ENCODE measurements at places on chromosomes 11 and 22. TPM values are rescaled to one million over a fixed set of nuclear protein-coding genes. Genes with fewer than 3 reads are reported as not detected.

GRCh38 chr11:67382276-67383136, 9.1 kb upstream of the CLCF1 start:
- DNase-seq, result no peak

TBX10 gene
- total RNA-seq, result not detected

GRCh38 chr11:116275635-116276034, 497.2 kb downstream of the BUD13 start:
- DNase-seq, result no peak

PNPLA3 gene
- total RNA-seq, result 2.8 TPM

GRCh38 chr22:50720301-50721256, 17.4 kb upstream of the ACR start:
- DNase-seq, result no peak

DNA sequence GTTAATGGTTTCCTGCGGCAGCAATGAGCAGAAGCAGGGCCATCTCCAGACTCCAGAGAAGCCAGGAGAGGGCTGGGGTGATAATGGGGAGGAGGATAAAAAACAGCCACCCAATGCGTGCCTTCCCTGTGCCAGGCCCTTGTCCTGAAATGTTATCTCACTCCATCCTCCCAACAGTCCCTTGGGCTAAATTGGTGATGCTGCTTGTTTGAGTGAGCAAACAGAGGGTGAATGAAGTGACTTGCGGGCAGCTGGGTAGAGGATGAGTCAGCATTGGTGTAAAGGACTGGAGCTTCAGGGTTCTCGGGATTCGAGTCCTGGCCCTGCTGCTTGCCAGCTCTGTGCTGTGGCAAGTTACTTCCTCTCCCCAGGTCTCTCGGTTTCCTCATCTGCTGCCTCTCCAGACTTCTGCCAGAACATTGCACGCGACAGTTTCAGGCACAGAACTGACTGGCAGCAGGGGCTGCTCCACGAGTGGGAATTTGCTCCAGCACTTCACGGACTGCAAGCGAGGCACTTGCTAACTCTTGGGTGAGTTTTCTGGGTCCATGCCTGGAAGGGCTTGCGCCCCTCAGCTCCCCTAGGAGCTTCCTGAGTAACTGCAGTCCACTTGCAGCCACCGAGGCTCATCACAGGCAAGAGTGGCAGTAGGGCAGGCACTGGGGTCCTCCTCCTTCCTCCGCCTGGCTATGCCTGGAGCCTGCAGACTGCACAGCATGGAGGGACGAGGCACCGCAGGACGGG, at the start of gene P2RY6:
Gene P2RY6 (plus strand): TSS at position 403 of the 744 bp plus-strand sequence. CDS start 24,181 bp downstream, outside the sequence.
- no peak for DNase-seq

DNA sequence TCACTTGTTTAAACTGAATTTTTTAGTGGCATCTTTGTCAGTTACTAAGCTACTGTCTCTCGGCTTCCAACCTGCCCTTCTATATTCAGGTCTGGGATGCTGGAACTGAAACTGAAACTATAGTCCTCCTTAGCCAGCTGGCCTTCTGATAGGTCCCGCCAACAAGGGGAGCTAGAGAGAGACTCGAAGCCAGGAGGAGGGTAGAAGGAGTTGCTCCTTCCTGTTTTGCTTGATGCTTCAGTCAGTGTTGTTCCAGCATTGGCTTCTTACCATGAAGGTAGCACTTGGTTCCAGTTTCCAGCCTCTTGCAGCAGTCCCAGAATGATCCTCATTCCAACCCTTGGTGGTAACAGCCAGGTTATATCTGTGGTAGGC, 32.9 kb upstream of the HORMAD2 start:
- DNase-seq, result no peak

GRCh38 chr11:44329472-44330230, 19.7 kb upstream of the ALX4 start:
- DNase-seq, result no peak

C11orf87 gene
- total RNA-seq, result not detected

CD3D gene
- total RNA-seq, result not detected

BEST1 gene
- under 0.01 TPM for total RNA-seq

DNA sequence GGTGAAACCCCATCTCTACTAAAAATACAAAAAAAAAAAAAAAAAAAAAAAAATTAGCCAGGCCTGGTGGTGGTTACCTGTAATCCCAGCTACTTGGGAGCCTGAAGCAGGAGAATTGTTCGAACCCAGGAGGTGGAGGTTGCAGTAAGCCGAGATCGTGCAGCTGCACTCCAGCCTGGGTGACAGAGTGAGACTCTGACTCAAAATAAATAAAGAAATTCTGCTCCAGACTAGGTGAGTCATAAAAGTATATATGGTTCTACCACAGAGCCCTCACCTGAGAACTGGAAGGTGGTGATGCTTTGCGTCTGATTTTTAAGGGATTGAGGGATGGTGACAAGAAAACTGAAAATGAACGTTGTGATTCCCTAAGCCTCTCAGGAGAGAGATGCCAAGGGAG, 58.4 kb downstream of the NTM start:
- no peak for DNase-seq

GRCh38 chr11:45772449-45772774, 32.5 kb upstream of the SLC35C1 start:
- no peak for DNase-seq

- no peak for DNase-seq
Observed at GRCh38 chr11:12172493-12173013, 62.2 kb downstream of the MICAL2 start.

- no peak for DNase-seq
Observed at GRCh38 chr11:12376259-12377081, 901 bp upstream of the PARVA start.

DNA sequence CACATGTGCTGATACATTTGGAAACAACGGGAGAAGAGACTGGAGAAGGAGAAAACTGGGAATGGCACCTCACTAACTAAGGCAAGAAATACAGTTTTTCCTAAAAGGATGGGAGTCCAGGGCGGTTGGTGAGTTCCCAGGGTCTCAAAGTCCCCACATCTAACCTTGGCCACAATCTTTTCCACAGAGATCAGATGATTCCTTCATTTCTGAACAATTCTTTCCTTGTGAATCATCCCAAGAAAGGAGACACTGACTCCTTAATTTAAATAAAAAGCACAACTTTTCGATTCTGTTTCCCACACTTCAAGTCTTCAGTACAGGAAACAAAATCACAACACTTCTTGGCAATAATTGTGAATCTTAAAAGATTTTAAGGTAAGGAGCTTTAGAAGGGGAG, 384.7 kb downstream of the DCDC1 start:
- no peak for DNase-seq

DNA sequence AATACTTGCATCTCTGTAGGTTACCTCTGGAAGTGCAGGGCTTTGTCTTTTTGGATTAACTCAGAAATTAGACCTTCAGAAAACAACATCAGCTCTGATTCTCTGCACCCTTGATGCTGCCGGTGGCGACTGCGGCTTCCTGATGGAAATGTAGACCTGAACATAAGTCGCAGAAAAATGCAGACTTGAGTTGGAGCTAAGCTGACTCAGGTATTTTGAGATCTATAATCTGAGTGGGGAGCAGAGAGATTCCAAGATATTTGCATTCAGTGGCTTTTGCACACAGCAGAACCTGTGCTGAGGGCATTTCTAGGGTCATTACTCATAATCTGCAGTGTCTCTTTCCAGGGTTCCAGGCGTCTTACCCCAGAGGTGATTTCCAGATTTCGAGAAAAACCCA, 18.7 kb upstream of the NFAM1 start:
- no peak for DNase-seq

DEUP1 gene
- not detected for total RNA-seq

GALR3 gene
- not detected for total RNA-seq

GRCh38 chr11:119339589-119340334, 921 bp downstream of the C1QTNF5 start:
- DNase-seq, result no peak

Measured in pulmonary artery endothelial cell (primary cell).